ENCODE measurements at places on chromosomes 2 and 18. TPM values are rescaled to one million over a fixed set of nuclear protein-coding genes. Genes with fewer than 3 reads are reported as not detected.

MYO7B gene
- not detected for total RNA-seq

- DNase-seq: no peak
Measured at GRCh38 chr2:21657445-21657844, 533.7 kb downstream of the TDRD15 start.

SPP2 gene
- total RNA-seq: not detected

GRCh38 chr2:197198890-197199289 lies 111.7 kb downstream of the ANKRD44 start:
- DNase-seq: no peak

WIPF1 gene
- total RNA-seq: 57.7 TPM

- no peak for DNase-seq
Measured at GRCh38 chr2:173978447-173978846, 13.3 kb upstream of the SP3 start.

NOL4 gene
- not detected for total RNA-seq

SLC30A3 gene
- total RNA-seq: not detected

DNA sequence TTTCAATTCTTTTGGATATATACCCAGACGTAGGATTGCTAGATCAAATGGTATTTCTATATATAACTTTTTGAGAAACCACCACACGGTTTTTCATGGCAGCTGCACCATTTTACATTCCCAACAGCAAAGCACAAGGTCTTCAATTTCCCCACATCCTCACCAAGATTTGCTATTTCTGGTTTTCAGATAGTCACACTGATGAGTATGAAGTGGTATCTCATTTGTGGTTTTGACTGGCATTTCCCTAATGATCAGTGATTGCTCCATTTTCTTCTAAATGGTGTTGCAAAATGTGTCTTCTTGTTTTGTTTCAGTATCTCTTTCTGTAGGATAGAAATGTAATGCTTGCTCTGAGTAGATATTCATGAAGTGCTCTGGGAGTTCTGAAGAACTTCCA lies 52.0 kb downstream of the ANKRD44 start:
- no peak for DNase-seq

GRCh38 chr2:132691556-132691955 lies 21.6 kb upstream of the LYPD1 start:
- no peak for DNase-seq

- no peak for DNase-seq
Measured at GRCh38 chr2:21981127-21981526, 857.4 kb downstream of the TDRD15 start.

HSBP1L1 gene
- total RNA-seq: 2.0 TPM

DNA sequence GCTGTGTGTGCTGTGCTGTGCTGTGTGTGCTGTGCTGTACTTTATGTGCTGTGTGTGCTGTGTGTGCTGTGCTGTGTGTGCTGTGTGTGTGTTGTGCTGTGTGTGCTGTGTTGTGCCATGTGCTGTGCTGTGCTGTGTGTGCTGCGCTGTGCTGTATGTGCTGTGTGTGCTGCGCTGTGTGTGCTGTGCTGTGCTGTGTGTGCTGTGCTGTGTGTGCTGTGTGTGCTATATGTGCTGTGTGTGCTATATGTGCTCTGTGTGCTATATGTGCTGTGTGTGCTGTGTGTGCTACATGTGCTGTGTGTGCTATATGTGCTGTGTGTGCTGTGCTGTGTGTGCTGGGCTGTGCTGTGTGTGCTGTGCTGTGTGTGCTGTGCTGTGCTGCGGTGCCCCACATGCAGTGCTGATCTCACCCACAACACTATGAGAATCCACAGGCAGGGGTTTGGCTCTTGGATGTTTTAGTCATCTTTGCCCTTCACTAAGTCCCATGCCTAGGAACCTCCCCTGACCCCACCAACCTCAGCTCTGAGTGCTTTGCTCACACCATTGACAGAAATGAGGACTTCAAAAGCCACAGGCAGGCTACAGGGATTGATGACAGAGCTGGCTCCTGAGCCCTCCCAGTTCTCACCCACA lies 30.5 kb upstream of the MAL start:
- DNase-seq: no peak

DNA sequence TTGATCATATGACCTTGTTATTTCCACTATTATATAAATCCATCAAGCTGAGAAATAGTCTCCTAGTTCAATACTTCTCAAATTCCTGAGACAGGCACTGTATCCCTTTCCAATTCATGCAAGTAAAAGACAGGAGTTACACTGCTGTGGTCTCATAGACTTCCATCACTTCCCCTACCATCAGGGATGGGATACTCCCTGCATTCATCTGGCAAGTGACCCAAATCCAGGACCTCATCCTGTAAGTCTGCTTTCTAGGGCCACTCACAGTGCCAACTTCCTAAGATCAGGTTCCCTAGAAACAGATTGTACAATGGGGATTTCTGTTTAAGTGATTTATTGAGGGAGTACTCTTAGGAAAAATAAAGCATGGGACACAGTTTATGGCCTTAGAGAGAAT lies 424.0 kb upstream of the CDH7 start:
- no peak for DNase-seq

DNA sequence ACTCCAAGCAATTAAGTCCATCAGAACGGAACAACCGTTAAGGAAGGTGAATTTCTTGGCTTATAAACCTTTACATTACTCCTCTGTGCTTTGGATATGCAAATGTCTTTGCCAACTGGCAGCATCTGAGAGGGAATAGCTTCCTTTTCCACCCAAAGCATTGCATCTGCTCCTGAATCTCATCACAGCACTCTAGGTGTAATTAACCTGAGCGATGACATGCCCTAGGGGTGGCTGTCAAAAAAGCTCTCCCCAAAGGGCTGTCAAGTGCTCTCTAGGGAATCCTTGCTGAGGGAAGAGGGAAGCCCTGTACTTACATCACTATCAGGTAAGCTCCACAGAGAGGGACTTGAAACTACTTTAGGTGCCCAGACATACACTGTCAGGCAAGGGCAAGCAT lies 5.5 kb upstream of the SMARCAL1 start:
- DNase-seq: no peak

DNA sequence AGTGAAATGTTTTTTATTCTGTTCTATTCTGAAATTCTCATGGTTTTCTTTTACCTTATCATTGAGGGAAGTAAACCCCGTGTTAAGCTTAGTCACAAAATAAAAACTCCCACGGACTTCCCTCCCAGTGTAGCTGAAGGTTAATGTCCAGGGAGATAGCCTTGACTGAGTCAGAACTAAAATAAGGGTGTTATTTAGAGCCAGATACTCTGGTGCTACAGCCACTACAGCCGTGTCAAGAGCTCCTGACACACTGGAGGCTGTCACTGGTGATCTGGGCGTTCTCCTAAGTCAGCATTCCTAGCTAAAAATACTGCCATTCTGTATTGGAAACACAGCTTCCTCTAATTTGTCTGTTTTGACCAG lies 82.0 kb upstream of the RANBP2 start:
- DNase-seq: no peak

CCL20 gene
- total RNA-seq: not detected

- DNase-seq: no peak
Measured at GRCh38 chr2:197240421-197241041, 70.0 kb downstream of the ANKRD44 start.

DNA sequence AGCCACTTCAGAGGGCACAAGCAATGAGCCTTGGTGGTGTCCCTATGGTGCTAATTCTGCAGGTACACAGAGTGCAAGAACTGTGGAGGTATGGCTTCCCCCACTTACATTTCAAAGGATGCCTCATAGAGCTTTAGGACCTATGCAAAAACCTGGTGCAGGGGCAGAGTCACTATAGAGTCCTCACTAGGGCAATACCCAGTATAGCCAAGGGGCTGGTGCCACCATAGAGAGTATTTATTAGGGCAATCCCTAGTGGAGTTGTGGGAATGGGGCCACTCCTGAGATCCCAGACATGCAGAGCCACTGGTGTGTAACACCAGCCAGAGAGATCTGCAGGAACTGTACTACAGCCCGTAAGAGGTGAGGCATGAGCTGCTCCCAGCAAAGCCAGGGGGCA lies 312.2 kb downstream of the SLC4A3 start:
- no peak for DNase-seq

GRCh38 chr18:61368001-61368400 lies 34.8 kb downstream of the CDH20 start:
- no peak for DNase-seq
